Foreskin keratinocyte (primary cell): ENCODE measurements at places on chromosomes 12 and 14.
A peak's percentile ranks its signal among the peaks of the same experiment; 100 is the strongest.

- DNase-seq = no peak
Measured at GRCh38 chr12:119674560-119674959, 6.6 kb downstream of the PRKAB1 start.

GRCh38 chr14:42742084-42742483 lies 1135.4 kb downstream of the LRFN5 start:
- DNase-seq = no peak

DNA sequence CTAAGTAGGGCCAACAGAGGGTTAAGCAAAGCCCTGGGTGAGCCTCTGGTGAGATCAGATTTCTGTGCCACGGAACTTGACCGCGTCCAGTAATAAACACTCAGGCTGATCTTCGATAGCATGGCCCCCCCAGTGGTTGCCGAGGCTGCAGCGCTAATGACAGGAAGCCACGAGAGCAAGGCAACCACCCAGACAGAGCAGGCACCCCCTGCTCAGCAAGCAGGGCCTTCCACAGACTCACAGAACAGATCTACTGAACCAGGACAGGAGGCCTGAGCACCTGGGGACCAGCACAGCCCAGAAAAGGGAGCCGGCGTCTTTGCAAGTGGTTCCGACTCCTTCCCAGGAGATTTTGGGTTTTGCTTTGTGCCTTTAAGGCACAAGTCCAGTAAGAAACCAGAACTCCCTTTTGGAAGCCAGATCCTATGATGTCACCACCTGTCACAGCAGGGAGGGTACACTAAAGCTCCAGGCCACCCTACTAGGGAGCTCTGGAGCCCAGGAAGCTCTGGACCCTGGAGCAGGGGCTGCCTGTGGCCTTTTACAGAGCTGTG lies 42.3 kb downstream of the BCL11B start:
- DNase-seq = no peak

DNA sequence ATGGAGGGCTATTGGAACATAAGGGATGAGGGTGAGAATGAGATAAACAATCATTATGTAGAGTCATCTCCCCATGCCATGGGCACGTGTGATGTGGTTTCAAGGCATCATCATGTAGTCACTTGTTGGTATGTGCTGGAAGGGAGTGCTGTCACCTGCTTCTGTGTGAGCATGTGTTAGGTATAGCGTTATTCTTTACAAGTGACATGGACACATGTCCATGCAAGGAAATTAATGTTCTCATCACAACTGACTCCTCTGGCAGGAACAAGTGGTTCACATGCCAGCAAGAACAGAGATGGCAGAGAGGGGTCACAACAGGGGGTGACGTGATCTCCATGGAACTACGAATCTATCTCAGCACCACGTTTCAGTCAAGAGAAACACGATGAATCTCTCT lies 815.8 kb downstream of the BCL11B start:
- no peak for DNase-seq

DNA sequence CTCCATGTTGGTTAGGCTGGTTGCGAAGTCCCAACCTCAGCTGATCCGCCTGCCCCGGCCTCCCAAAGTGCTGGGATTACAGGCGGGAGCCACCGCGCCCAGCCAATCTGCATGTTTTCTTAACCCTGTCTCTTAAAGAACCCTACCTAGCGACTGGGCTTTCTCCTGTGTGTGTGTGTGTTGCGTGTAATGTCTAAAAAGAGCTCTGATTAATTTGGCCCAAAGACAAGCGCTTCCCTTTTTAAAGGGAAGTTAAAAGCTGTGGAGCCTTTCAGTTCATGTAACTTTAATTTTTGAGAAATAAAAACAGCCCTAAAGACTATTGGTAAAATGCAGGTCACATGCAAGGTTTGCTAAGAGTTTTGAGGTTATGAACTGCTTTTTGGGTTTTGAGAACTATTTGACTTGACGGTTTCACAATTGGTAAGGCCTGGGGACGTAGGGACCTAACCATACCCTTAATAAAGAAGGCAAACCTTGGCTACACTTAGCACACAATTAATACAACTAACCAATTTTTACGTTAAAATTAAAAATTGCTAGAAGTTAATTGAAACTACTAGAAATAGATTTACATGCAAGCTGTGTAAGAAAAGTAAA lies 103.2 kb downstream of the KCNMB4 start:
- no peak for DNase-seq

DNA sequence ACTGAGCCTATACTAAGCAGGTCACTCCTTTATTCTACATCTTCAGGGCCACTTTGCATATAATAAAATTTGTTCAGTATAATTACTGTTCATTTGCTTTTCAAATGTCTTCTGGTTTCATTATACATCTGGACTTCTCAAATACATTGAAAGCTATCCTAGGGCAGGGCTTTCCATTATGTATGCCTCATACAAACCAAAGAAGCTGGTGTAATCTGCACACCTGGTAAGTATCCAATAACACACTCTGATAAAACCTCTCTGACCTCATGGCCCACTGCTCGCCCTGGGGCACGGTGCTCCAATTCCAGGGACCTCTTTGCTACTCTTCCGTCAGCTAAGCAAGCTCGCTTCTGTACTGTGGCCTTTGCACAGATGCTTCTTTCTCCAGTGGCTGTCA lies 21.9 kb upstream of the ISM2 start:
- no peak for DNase-seq

GRCh38 chr14:57487771-57488170 lies 5.9 kb downstream of the CCDC198 start:
- no peak for DNase-seq

DNA sequence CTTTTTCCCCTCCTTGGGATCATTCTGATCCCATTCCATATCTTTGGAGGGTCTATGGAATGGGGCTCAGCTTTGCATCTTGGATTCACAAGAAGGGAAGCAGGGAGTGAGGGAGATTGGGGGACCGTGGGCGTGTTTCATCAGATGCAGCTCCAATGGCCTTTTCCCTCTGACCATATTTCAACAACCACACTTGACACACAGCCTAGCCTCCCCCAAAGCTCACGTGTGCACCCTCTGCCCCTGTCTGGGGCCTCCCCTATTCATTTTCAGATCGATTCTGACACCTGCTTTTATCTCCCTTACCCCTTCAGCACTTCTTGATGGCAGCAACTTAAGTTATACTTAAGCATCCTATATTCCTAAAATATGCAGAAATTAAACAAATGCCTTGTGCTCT lies 126.6 kb downstream of the CHST11 start:
- no peak for DNase-seq

DNA sequence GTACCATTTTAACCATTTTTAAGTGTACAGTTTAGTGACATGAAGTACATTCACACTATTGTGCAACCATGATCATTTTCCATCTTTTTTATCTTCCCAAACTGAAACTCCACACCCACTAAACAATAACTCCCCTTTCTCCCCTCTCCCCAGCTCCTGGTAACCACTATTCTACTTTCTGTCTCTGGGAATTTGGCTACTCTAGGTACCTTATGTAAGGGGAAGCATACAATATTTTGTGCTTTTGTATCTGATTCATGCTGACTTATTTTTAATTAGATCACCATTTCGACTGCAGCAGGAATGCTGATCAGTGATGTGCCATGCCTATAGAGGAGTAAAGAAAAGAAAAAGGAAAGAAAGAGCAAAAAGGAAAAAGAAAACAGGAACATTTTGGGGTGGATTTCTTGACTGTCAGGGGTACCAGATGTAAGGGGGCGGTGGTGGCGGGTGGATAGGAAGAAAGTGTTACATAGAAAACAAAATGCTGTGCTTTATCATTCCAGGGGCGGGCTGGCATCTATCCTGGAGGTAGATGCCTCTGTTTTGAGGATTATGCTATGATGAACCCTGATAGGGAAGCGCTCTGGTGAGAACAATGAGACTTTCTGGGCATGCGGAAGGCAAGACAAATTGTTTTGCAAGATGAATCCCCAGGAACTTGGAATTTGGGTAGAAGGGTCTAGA lies 45.2 kb upstream of the CTDSP2 start:
- no peak for DNase-seq

GRCh38 chr12:30754383-30754749 lies 385 bp downstream of the CAPRIN2 start:
- no peak for DNase-seq

DNA sequence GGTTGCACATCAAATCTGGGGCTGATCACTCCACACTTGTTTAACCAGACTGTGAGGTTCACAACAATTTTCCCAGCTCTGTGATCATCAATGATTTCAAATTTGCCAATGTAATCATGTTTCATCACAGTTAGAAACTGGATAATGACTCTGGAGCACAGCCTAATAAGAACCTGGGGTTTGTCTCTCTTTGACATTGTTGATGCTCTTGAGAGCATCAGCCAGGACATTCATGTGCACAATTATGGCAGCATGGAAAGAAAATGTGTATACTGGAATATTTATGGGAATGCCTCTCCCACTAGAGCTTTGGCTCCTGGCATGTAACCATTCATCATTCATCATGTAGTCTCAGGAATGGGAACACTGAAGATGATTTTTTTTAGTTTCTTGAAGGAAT lies 47.0 kb downstream of the SIX1 start:
- DNase-seq = no peak

GRCh38 chr12:8913702-8914032 lies 642 bp upstream of the PHC1 start:
- no peak for DNase-seq

DNA sequence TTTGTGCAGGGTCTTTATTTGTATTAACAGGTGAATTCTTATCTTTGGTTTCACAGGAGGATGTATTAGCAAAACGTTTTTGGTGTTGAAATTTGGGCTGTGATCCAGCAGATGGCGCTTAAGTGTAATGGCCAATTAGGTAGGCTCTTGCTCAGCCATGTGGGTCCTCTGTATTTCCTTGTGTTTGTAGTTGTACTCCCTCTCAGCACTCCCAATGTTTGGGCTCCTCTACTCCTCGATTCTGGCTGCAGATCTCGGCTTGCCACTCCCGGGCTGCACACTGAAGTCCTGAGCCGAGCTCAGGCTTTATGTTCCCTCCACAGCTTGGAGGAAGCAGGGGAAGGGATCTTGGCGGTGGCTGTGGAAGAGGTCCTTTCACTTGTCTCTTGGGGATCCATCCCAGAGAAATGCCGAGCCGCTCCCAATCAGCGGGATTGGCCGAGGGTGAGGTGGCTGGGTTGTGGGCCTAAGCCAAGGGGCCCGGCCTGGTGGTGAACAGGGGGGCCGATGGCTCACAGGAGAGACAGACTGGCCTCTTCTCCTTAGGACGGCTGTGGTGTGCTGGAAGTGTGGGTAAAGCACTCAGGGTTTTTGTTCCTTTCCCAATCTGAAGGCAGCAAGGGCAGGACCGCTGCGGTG lies 133.7 kb downstream of the AEBP2 start:
- peak; percentile 16 for DNase-seq

DNA sequence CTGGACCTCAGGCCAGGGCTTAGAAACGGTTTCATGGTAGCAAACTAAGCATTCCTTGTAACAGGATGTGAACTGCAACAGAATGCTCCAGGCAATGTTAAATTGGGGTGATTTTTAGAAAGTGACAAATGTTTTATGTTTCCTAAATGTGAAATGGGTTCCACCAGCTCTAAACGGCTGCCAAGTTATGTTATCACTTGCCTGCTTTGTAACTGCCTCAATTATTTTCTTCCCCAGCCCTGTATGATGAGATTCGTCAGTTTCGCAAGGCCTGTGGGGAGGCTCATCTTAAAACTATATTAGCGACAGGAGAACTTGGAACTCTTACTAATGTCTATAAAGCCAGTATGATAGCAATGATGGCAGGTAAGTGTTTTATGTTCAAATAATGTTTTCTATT lies 70.9 kb downstream of the DERA start:
- DNase-seq = no peak

- peak; percentile 75 for DNase-seq
Measured at GRCh38 chr14:71725922-71726579, 206.2 kb upstream of the RGS6 start.

DNA sequence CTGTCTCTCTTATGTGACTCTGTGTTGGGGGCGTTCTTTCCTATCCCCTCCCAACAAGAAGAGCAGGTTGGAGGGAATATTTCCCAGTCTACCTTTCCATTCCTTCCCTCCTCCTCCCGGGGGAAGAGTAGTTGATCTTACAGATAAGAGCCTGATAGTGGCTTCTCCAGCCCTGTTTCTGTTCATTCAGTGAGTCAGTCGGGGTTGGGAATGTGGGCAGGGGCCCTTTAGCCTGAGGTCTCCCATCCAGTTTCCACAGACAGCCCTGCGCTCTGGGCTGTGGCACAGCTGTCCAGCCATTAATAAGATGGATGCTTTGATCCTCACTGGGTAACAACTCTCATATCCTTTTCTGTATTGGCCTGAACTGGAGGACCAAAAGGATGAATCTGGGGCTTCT lies 18.1 kb upstream of the PPP1R1A start:
- no peak for DNase-seq

- DNase-seq = no peak
Measured at GRCh38 chr14:23099212-23099861, 4.0 kb downstream of the C14orf119 start.

GRCh38 chr14:31536201-31536960 lies 24.8 kb upstream of the NUBPL start:
- peak; percentile 14 for DNase-seq
